Right ventricle myocardium inferior (tissue), 1 donor: ENCODE measurements at places on chromosomes 3 and 15. TPM values are rescaled to one million over a fixed set of nuclear protein-coding genes. Genes with fewer than 3 reads are reported as not detected.

CACNA1D gene
- 1.1 TPM for total RNA-seq

GNAT1 gene
- total RNA-seq, result not detected

ALS2CL gene
- total RNA-seq, result 36.9 TPM

MYZAP gene
- 869 TPM for total RNA-seq

GPR87 gene
- total RNA-seq, result not detected

DAPK2 gene
- total RNA-seq, result 47.9 TPM

RNF111 gene
- 22.2 TPM for total RNA-seq

ITIH1 gene
- not detected for total RNA-seq

SPESP1 gene
- 4.0 TPM for total RNA-seq

TWF2 gene
- total RNA-seq, result 120 TPM

ANKRD63 gene
- 0.92 TPM for total RNA-seq

PLA2G4F gene
- 3.5 TPM for total RNA-seq

GNB4 gene
- total RNA-seq, result 15.8 TPM

ACKR4 gene
- 2.8 TPM for total RNA-seq

SYNPR gene
- total RNA-seq, result not detected

GOLGA8M gene
- 2.6 TPM for total RNA-seq

UNC13C gene
- 0.08 TPM for total RNA-seq

ACTC1 gene
- 15,626 TPM for total RNA-seq

LSM3 gene
- 17.2 TPM for total RNA-seq

CFAP20DC gene
- 0.22 TPM for total RNA-seq

ECE2 gene
- not detected for total RNA-seq

ADCY5 gene
- 232 TPM for total RNA-seq

MAPK6 gene
- total RNA-seq, result 22.6 TPM

RASL12 gene
- total RNA-seq, result 23.3 TPM

MINDY2 gene
- 38.2 TPM for total RNA-seq

CASR gene
- total RNA-seq, result not detected

PYGO1 gene
- 6.7 TPM for total RNA-seq

MFGE8 gene
- total RNA-seq, result 321 TPM

DPPA2 gene
- not detected for total RNA-seq

ADAMTSL3 gene
- total RNA-seq, result 11.5 TPM

GREM1 gene
- total RNA-seq, result not detected
